Effector CD4-positive, alpha-beta T cell (primary cell): ENCODE measurements at places on chromosomes 16 and 17.

- DNase-seq = no peak
Observed at GRCh38 chr17:57197466-57198071, 58.8 kb upstream of the MSI2 start.

GRCh38 chr16:23974223-23974622, 138.4 kb downstream of the PRKCB start:
- no peak for DNase-seq

DNA sequence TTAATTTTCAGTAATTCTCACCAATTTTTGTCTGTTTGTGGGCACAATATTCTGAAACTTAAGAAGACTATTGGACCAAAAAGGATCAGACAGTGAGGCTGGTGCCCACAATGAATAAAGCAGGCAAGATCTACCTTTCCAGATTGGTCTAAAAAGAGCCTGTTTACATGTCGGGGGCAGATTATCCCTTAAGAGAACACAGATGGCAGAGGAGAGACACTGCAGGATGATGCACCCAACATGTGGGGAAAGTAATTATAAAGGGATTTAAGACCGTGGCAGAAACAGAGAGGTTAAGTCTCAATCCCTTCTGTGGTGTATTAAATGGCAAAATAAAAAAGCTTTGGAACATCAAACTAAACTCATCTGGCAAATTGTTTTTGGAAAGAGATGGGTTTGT, 331.8 kb upstream of the CDH11 start:
- DNase-seq = no peak

GRCh38 chr17:60311936-60312335, 80.0 kb downstream of the USP32 start:
- no peak for DNase-seq

DNA sequence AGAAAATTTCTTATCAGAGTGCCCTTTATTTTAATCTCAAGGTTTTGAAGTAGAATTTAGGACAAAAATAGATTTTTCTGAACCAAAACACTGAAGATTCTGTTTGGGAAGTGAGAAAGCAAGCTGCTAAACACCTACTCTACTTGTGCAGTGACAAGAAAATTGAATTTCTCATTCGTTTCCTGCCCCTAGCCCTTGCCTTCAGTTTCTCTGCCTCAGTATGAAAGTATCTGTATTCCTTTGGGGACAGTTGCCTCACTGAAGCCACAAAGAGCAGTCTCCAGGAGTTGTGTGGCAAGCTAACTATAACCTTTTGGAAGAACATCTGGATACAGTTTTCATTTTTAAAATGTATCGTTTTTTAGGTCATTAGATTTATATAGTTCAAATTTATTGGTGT, 19.7 kb downstream of the MOSMO start:
- no peak for DNase-seq

DNA sequence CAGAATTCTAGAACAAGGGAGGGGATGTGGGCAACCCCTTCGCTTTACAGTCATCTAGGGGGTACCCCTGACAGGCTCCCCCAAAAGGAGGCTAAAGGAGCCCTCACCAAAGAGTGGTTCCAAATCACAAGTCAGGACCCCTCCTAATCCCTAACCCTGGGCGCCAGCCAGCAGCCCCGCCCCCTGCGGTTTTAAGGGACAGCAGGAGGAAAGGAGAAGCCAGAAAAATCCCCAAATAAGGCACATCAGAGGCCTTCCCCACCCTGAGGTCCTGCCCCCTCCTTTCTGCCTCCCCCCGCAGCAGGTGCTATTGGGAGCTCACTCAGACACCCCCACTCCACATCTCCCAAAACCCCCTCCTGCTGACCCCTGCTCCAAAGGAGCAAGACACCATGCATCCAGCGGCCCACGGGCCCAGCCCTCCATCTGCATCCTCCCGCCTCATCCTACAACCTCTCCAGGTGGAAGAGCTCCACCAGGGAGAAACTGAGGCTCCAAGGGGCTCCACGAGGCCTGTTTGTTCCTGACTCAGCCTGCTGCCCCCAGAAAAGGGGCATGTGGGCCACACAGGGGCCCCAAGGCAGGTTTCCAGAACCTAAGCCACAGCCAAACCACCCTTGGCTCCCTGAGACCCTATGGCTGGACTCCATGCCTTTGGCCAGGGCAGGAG, 93.5 kb downstream of the GOSR1 start:
- DNase-seq = no peak

GRCh38 chr17:64420143-64420670, 28.7 kb upstream of the MILR1 start:
- peak; percentile 33 for DNase-seq

GRCh38 chr17:29918922-29919856, 10.8 kb downstream of the SSH2 start:
- DNase-seq = no peak

GRCh38 chr17:50767446-50767845, at the start of gene ANKRD40CL:
Gene ANKRD40CL (minus strand): TSS chr17:50767518. CDS start chr17:50766913, 605 bp downstream.
- no peak for DNase-seq

DNA sequence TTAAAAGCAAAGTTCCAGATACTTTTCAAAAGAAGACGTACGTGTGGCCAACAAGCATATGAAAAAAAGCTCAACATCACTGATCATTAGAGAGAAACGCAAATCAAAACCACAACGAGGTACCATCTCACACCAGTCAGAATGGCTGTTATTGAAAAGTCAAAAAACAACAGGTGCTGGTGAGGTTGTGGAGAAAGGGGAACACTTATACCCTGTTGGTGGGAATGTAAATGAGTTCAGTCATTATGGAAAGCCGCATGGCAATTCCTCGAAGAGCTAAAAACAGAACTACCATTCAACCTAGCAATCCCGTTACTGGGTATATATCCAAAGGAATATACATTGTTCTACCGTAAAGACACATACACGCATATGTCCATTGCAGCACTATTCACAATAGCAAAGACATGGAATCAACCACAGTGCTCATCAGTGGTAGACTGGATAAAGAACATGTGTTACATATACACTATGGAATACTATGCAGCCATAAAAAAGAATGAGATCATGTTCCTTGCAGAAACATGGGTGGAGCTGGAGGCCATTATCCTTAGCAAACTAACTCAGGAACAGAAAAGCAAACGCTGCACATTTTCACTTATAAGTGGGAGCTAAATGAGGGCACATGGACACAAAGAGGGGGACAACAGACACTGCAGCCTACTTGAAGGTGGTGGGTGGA, 31.1 kb upstream of the DNAH17 start:
- no peak for DNase-seq

GRCh38 chr16:65069766-65070165, 52.1 kb downstream of the CDH11 start:
- DNase-seq = no peak

GRCh38 chr16:49704586-49705155, 151.2 kb downstream of the ZNF423 start:
- DNase-seq = no peak

GRCh38 chr17:81549826-81550225, 2.3 kb downstream of the FAAP100 start:
- no peak for DNase-seq

- peak; percentile 71 for DNase-seq
Observed at GRCh38 chr17:5500589-5501391, 14.4 kb downstream of the MIS12 start.

DNA sequence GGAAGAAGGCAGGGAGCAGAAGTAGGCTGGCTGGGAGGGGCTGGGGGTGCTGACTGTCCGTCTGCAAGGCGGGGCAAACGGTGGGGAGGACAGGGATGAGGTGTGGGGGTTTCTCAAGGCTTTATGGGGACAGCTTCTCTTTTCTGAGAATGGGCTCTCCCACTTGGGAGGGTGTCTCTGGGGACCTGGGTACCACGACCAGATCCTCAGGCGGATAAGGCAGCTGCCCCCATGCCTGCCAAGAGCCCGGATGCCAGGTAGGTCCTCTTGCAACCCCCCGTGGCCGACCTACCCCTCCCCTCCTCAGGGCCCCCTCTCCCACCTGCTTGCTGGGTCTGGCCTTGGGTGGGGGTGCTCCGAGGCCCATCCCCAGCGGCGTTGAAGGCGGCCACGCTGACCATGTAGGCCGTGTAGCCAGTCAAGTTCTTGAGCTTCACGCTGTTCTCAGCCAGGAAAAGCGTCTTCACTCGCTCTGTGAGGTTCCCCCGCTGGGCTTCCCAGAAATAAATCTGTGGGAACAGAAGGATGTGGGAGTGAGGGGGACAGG, 56.4 kb upstream of the CDC42EP4 start:
- DNase-seq = no peak

- no peak for DNase-seq
Observed at GRCh38 chr16:10876315-10876714, 687 bp upstream of the CIITA start.

DNA sequence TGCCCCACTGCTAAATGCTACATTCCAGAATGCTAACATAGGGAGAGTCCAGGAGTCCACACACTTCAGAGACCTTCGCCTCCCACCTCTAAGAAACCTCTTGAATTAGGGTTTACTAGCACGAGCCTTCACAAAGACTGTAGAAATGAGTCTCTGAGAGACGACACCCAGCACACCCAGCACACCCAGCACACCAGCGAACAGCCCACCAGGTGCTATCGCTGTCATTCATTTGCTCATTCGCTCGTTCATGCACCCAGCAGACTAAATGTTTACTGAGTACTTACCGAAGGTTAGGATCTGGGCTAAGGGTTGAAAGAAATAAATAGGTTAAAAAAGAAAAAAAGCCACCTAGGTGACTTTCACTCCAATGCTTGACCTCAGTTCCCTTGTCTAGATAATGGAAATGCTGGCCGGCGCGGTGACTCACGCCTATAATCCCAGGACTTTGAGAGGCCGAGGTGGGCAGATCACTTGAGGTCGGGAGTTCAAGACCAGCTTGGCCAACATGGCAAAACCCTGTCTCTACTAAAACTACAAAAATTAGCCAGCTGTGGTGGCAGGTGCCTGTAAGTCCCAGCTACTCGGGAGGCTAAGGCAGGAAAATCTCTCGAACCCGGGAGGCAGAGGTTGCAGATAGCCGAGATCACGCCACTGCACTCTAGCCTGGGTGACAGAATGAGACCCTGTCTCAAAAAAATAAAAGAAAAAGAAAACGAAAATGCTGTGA, 100.8 kb downstream of the ADCY9 start:
- no peak for DNase-seq

GRCh38 chr16:87465306-87465705, 27.5 kb downstream of the ZCCHC14 start:
- DNase-seq = no peak

- DNase-seq = no peak
Observed at GRCh38 chr17:16506188-16506587, 14.2 kb upstream of the LRRC75A start.

- no peak for DNase-seq
Observed at GRCh38 chr17:60577147-60577915, 22.7 kb upstream of the PPM1D start.

- no peak for DNase-seq
Observed at GRCh38 chr17:62996221-62996620, 30.2 kb downstream of the TANC2 start.

- no peak for DNase-seq
Observed at GRCh38 chr17:71900621-71901229, 220.1 kb upstream of the SOX9 start.

- DNase-seq = no peak
Observed at GRCh38 chr17:73650140-73650539, 5.9 kb upstream of the SDK2 start.

- DNase-seq = no peak
Observed at GRCh38 chr16:27894386-27894785, 169.1 kb downstream of the GSG1L start.

DNA sequence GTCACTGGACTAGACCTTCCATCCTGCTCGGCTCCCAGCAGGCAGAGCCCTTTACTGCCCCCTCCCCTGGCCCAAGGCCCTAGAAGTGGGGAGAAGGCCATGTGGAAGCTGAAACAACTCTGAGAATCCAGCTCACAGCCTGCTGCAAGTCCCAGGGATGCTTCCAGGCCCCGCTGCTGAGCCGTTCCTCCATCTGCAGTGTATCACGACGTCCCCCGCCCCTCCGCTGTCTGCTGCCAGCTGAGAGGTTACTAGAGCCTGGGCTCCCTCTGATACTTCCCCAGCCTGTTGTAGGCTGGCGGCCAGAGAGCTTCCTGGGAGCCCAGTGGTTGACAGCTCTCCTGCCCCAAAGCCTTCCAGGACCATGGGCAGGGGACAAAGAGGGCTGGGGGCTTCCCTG, 118.2 kb downstream of the MGAT5B start:
- no peak for DNase-seq

- no peak for DNase-seq
Observed at GRCh38 chr16:76535-77272, 1.3 kb upstream of the MPG start.
